ENCODE measurements at places on chromosomes 1 and 21. TPM values are rescaled to one million over a fixed set of nuclear protein-coding genes. Genes with fewer than 3 reads are reported as not detected.

DNA sequence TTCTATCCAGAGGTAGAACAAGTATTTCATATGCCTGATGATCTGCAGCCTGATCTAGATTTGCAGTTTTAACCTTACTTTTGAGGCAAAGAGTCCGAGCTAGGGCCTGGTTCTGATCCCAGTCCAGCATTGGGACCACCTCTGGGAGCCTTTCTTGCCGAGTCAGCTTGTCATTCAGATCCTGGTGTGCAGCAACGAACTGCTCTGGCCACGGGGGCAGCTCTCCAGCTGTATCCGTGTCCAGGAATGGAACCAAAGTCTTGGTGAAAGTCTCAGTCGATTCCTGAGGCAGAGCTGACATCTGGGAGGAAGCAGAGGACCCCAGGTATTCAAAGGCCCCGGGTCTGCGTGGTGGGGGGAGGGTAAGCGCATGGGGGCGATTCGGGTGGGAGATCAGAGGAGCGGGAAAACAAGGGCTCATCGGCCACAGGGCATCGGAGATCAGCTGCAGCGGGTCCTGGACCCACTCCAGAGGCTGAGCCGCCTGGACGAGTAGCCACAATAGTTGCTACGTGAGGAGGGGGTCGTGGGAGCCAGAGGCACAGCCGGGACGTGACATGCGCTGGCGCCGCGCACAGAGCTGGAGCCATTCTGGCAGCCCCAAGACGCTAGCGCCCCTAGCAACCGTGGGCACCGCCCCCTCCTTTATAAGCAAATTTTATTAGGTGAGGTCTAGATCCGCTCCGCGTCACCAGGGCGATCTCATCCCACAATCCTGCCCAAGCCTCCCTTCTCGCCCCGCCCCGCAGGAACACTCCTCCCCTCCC is 32.4 kb upstream of the BSDC1 start:
- no peak for DNase-seq

- no peak for DNase-seq
Observed at GRCh38 chr1:164602480-164603093, 43.6 kb downstream of the PBX1 start.

DNA sequence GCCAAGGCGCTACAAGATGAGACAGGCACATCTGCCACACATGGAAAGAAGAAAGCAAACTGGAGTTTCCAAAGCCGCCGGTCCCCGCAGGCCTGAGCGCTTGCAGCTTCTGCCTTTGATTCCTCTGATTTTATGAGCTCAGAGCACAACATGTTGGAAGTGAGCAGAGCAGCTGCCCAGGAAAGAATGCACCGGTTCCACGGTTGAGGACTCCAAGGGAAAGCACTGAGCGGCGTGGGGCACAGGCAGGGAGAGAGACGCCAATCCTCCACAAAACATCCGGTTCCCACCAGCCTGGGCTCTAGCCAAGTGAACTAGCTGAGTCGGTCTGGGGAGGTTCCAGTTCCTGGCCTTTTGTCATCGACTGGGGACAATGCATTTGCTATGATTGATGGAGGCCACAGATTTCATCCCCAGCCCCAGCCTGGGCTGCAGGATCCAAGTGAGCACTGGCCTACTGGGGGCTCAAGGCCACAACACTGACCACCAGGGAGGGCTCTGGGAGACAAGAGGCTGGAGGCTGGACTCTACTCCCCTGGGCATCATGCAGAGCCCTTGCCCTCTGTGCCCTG is 253.1 kb upstream of the IRF2BP2 start:
- DNase-seq: peak; percentile 81

DNA sequence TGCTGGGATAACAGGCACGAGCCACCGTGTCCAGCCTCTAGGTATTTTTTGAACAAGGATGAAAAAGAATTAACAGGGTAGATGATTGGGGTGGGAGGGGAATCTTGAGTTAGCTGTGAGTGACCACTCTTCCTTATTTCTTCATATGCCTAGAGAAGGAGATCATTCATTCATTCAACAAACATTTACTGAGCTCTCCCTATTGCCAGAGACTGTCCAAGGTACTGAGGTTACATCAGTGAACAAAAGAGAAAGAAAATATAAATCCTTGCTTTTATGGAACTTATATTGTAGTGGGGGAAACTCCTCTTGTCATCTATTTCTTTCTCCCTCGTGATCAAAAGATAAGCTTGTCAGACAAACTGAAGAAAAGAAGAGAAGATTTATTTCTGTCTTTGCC is 62.9 kb downstream of the S1PR1 start:
- no peak for DNase-seq

DNA sequence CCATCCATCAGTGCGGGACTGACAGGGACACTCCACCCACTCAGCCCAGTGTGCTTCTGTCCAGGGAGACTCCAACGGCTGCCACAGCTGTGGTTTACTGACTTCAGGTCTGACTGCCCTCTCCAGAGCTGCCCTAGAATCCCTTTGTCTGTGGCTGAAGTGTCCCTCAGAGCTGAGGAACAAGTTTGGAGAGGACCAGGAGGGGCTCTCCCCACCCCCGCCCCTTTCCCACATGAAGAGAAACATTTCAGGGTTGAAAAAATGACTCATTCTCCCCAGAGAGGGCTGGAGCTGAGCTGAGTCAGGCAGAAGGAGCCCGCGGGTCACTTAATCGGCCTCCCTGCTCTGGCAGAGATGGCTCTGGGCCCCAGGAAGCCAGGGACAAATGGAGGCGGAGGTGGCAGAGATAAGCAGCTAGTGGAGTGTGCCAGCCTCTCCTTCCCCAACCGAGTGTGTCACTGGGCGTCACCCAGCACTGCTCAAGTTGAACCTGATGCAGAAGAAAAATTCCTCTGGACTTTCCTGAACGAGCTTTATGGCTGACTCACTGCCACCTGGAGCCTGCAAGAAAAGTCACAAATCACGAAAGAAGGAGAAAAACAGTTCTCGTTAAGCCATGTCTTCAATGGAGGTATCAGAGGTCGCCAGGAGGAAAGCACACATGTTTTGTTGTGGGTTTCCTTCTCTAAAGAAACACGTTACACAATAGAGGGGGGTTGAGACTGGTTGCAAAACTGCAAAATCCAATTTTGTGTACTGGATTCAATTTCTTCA is 34.3 kb upstream of the ECE1 start:
- DNase-seq: peak; percentile 97

GRCh38 chr1:8780405-8780804 is 37.0 kb downstream of the RERE start:
- no peak for DNase-seq

DNA sequence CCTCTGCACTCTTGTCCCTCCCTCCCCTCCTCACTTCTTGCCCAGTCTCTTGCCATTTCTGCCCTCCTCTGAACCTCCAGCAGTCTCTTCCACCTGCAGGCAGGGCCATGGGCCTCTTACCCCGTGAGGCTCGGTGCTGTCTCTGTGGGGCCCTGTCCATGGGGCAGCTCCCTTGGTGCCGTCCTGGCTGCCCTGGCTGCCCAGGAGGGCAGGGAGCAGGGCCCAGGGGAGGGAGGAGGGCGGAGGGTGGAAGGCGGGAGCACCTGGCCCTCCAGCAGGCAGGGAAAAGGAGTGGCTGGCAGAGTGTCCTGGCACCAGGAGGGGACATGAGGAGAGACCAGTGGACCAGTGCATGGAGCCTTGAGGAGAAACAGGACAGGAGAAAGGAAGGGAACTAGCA is at the start of gene RORC:
RORC (minus strand) TSS at position 198 of the 400 bp plus-strand sequence; CDS start at position 160, 38 bp downstream.
- no peak for DNase-seq

DNA sequence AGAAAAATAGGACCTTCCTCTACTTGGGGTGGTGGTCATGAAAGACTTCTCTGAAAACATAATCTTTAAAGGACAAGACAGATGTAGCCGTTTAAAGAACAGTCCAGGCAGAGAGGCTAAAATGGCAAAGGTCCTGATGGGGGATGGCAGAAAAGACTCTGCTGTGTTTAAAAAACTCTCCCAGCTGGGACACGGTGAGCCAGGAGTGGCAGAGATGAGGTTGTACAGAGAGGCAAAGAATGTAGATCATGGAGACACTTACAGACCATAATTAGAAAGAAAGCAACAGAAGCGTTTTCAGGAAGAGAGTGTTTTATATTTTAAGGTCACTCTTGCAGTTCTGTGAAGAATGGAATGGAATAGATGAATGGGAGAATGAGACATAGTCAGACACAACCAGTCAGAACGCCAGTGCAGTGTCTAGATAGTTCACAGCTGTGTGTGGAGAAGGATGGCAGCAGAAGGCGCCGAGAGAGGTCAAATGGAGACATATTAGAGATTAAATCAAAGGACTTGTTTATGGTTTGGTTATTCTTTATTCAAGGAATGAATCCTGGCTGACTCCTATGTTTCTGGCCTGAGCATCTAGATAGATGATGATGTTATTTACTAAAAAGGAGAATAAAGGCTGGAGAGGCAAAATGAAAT is 47.8 kb downstream of the USP24 start:
- no peak for DNase-seq

Gene BGLAP
- not detected for total RNA-seq

Gene DCST2
- 0.27 TPM for total RNA-seq
